Neural crest cell (in vitro differentiated cells): ENCODE measurements at places on chromosomes 6 and 20.

DNA sequence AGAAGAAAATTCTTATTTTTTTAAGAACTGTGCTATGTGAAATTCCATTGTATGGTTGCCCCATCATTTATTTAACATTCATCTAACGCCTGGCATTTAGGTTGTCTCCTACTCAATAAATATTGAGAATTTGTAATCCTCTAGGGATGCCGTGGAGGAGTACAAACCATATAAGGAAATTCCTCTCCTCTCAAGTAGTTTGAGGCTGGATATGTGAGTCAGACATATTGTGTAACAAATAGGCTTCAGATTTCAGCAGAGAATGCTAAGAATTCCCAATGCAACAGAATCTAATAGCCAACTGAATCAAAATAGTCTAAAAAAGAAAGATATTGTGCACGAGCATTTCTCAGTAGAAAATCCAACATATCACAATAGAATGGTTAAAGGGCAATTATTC lies 174.7 kb downstream of the OTOR start:
- DNase-seq = no peak

GRCh38 chr6:35047265-35048011 lies 93.7 kb downstream of the TCP11 start:
- no peak for DNase-seq

DNA sequence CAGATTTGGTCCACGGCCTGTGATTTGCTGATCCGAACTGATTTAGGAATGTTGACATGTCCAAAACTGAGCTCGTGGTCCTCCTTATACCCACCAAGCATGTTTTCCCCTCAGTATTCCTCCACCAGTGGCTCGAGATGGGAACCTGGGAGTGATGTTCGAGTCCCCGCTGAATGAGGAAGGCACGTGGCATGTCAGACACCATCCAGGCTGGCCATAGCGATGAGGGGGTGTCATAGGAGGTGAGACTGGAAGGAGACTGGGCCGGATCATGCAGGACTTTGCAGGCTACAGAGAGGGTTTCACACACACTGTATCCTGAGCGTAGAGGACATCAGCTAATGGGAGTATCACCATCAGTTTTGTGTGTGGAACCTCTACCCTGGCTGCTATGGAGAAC lies 78.2 kb downstream of the TOX2 start:
- no peak for DNase-seq

GRCh38 chr20:45156713-45157112 lies 18.0 kb upstream of the PI3 start:
- DNase-seq = no peak

DNA sequence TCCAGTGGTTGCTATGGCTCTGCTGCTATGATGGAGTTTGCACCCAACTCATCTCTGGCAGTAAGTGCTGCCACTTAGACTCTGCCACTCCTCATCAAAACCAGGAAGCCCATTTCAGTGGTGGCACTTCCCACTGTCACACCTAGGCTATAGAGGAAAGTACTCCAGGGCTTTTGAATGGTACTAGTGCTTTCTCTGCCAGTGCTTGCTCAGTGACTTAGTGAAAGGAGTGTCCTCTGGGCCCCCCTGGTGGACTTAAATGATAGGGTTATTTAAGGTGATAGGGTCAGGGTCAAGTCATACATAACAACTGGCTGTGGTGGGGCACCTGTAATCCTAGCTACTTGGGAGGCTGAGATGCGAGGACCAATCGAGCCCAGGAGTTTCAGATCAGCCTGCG lies 22.8 kb downstream of the FITM2 start:
- DNase-seq = no peak

DNA sequence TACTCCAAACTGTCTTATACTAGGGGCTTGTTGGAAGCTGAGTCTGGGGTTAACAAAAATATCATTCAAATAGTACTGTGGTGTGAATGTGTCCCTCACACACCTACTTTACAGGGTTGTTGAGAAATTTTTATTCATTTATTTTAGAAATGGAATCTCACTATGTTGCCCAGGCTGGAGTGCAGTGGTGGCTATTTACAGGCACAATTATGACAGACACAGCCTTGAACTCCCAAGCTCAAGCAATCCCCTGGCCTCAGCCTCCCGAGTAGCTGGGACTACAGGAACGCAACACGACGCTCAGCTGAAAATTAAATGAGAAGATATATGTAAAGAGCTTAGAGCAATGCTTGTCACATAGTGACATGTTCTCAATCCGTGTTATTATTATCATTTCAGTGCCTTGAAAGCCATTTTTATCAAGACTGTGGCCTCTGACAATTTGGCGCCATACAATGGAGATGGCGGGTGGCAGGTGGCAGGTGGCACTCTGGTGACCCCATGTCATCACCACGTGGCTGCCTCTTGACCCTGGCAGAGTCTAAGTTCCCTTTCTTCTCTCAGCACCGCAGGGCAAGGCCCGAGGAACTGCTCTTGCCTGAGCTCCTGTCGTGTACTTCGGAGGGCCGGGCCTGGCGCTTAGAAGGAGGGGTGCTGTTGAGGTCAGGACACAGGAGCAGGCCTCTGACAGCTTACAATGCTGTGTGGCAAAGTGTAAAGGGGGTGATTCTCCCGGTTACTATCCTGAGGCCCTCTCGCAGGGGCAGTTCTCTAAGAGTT lies 64.5 kb downstream of the STX11 start:
- DNase-seq = no peak

DNA sequence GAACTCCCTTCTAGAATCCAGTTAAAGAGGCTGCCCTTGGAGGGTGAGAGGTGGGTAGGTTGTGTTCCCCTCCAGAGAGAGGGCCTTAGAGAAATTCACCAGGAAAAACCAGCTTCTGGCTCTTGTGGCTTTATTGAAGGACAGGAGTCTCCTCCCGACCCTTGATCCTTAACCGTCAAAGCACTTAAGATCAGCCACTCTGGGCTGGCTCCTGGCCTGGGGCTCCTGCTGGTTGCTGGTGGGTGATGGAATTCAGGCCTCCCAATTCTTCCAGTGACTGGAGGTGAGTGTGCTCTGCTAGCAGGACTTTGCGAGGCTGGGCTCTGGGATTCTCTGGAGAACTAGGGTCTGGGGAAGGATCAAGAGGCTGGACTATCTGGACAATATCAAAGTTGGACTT lies 75.6 kb upstream of the LGSN start:
- DNase-seq = no peak

DNA sequence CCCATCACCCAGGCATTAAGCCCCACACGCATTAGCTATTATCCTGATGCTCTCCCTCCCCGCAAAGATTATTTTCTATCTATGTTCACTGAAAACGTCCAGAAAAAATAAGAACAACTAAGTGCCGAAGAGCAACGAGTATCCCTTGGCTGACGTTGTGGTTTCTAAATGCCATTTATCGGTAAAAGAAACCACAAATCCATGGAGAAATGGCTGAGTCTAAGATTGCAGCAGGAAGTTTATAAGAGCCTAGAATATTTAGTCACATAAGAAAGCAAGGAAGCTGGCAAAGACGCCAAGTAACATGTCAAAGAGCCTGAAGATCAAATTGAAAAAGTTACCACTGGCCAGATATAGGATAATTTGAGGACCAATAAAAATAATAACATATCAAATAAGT lies 18.1 kb upstream of the NOX3 start:
- no peak for DNase-seq

DNA sequence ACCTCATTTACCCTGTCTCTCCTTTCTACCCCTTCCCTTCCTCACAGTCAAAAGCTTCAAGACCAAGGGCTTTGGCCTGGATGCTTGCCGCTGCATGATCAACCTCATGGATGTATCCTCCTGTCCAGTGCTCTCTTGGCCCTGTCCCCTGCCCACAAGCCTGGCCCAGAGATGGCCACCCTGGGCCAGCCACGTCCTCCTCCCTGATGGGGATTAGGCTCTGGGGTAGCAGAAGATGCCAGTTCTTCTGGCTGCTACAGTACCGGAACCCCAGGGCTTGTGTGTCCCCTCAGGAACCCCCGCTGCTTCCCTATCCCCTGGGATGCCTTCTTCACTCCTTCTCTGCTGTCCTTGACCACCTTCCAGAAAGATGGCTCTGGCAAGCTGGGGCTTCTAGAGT lies 22.3 kb downstream of the CAPN11 start:
- no peak for DNase-seq

DNA sequence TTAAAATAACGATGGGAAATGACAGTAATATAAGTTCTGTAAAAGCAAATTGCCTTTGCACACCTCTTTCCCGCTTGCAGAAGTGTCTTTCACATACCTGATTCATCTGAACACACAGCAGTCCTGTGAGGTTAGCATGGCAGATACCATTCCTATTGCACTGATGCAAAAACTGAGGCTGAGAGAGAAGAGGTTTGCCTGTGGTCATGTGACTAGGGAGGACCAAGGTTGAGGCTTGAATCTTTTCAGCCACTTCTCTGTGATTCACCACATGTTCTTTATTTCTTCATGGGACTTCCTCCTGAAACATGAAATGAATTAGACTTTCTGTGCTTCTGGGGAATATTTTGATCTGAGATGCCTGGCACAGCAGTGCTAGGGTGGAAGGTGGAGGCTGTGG lies 92.9 kb downstream of the VEGFA start:
- DNase-seq = no peak

DNA sequence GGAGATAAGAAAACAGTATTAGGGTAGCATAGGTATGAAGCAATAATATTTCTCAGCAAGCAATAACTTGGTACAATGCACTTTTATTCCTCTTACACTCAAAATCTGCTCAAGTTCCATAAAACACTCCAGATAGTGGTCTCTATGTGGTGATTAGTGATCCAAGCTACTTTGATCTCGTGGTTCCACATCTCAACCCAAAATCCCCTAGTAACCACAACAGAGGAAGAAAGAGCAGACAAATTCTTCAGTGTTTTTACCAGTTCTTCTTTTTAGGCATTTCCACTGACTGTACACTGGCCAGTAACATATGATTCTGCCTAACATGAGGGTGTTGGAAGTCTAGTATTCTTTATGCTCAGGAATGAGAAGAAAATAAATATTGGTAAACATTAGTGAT lies 309.0 kb upstream of the PTCHD4 start:
- no peak for DNase-seq

GRCh38 chr20:35837577-35838195 lies 65.9 kb downstream of the PHF20 start:
- no peak for DNase-seq

DNA sequence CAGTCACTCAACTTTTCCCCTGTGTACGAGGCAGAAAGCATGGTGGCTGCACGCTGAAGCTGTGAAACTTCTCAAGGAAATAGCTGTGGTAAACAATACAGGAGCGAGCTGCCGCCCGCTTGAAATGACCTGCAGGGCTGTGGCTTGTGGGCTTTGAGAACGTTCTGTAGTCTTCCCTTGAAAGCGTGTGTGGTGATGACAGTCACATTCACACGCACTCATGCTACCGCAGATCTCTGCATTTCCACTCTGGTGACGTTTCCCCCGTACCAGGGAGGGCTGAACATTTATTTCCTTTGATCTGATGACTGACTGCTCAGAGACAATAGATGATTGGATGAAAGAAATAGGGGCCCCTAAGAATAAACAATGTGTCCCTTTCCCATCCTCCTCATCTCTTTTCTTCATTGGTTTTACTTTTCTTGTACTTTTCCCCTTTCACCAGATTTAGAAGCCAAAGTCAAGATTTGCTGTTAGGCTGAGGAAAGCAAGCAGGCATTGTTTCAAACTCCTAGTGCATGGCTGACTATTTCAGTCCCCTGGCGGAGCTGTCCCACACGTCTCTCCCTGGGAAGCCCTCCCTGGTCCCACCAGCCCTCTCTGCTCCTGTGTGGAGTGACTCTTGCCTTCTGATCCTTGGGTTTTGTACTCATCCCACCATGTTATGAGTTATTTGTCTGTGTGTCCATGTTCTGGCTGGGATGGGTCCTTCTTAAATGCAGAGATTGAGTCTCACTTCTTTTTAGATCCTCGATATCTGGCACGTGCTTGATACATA lies 3.9 kb downstream of the SYTL3 start:
- no peak for DNase-seq

- no peak for DNase-seq
These were observed 46.7 kb downstream of the RNF217 start for GRCh38 chr6:125008957-125009356.

DNA sequence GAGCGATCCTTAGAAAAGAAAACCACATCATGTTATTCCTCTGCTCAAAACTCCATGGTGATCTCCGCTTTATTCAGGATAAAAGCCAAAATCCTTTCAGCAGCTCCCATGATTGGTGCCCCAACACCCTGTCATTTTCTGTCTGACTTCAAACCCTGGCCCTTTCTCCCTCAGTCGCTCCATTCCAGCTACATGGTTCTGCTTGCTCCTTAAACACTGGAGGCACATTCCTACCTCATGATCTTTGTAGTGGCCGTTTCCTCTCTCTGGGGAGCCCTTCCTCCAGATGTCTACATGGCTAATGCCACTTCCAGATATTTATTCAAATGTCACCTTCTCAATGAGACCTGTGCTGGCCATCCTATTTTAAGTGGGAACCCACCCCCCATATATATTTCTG lies 100.8 kb downstream of the CAP2 start:
- no peak for DNase-seq

DNA sequence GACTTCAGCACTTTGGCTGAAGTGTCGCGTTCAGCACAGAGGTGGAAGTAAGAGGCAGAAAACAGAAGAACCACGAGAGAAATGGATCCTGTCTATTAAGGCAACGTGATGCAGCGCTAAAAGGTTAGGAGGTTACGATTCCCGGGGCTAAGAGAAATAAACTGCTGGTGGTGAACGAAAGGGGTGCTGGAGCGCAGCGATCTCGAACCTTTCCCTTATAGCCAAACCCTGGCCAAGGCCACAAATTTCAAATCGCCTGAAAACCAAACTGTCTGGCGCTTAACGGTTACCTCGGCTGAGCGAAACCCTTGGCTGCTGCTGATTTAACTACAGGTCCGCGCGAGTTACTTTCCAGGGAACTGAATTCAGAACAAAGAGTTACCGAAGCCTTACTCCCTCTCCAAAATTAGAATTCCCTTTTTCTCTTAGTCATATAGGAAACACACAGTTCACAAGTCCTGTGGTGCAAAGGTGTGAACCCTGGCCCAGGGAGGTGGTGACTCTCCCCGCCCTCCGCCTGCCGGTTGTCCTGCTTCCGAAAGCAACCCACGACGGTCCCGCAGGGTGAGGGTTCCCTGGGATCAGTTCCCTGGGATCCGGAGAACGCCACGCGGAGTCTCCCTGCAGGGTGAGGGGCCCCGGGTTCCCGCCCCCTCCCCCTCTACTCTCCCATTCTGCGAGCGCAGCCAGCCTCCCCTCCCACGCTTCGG lies 1.3 kb upstream of the SLC35D3 start:
- DNase-seq = no peak

GRCh38 chr6:17987447-17987696 lies at the start of gene KIF13A:
Gene KIF13A (minus strand): TSS chr6:17987635. CDS start chr6:17987463, 172 bp downstream.
- DNase-seq = no peak
